Ascending aorta (tissue), 2 donors: ENCODE measurements at places on chromosomes 6 and 20. TPM values are rescaled to one million over a fixed set of nuclear protein-coding genes. Genes with fewer than 3 reads are reported as not detected.
A peak's percentile ranks its signal among the peaks of the same experiment; 100 is the strongest.

- no peak for DNase-seq
Measured at GRCh38 chr6:92888316-92888715, 531.0 kb downstream of the EPHA7 start.

Gene ULBP2
- total RNA-seq, result not detected

DNA sequence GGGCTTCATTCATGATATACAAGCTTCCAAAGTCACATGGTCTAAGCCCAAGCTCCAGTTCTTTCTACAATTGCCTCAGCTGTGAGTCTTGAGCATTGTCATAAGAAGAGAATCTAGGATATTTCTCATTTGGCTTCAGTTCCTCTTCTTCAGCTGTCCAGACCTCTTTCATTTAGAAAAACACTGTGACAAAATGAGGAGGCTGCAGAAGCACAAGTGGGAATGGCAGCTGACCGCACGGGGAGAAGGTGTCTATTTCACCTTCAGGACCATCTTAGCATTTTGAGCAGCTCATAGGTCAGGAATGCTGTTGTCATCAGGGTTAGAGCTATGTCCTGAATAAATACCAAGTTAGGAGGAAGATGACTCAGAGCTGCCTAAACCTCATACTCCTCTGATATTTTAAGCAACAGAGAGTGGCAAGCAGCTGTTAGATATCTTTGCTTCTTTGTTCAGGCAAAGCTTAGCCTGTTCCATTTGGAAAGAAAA is 390.1 kb upstream of the CITED2 start:
- peak; percentile 71 for DNase-seq

Gene RIPPLY2
- not detected for total RNA-seq

Gene PTK6
- total RNA-seq, result not detected

- DNase-seq, result no peak
Measured at GRCh38 chr6:169555971-169556617, 145.7 kb downstream of the WDR27 start.

Gene LY6G6D
- not detected for total RNA-seq

Gene E2F3
- 1.1 TPM for total RNA-seq

GRCh38 chr6:150670311-150670710 is 70.6 kb downstream of the PLEKHG1 start:
- DNase-seq, result no peak

DNA sequence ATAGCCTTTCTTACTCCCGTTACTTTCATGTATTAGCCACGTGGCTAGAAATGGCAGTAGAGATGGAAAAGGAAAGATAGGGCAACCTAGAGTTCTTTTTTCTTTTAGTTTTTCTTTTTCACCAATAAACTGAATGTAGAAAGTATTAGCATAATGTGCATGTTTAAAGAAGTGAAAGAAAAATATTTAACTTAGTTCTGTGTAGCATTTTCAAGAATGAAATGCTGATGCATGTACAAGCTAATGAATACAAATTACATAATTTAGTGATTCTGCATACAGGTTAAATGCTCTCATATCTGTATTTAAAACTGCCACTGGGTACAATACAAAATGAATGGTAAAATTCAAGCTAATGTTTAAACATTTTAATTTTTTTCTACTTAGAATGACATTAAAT is 22.6 kb upstream of the IL20RA start:
- DNase-seq, result no peak

DNA sequence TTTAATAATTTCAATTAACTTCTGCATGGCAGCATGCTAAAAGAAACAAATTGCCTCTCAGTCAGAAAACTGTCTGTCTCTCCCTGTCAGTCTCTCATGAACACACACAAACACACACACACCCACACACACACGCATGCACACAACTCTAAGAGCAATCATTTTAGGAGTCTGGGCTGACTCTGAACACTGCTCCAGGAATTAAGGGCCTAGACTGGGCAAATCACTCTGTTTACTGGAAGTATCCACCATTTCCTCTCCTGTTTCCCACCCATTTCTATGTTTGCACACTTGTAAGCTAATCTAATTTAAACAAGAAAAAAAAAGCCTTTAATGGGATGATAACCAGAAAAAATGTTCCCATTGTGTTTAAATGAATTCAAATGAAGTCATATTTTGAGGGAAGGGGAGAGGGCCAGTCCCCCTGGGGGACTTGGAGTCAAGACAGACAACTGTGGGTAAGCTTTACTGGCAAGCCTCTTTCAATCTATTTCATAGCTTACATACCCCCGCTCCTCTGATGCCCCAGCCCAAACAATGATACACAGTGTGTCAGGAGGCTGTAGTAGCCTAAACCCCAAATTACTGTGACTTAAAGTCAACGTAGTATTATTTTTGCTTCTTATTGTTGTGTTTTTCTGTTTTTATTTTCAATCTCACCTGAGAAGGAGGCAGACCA is 447.8 kb upstream of the FLRT3 start:
- no peak for DNase-seq

DNA sequence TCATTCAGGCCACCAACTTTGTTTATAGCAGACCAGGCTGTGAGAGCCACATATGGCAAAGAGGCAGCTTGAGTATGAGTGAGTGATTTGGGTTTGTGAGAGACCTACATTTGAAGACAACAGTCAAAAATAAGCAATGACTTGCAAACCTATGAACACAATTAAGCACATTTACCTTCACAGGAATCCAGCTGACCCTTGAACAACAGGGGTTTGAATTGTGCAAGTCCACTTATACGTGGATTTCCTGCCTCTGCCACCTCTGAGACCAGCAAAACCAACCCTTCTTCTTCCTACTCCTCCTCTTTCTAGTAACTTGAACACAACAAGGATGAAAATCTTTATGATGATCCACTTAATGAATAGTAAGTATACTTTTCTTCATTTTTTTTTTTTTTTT is 10.1 kb downstream of the RTN4IP1 start:
- no peak for DNase-seq
